ENCODE measurements at places on chromosomes 7 and 10.

GRCh38 chr7:155594163-155594732 is 47.9 kb upstream of the CNPY1 start:
- DNase-seq: no peak

DNA sequence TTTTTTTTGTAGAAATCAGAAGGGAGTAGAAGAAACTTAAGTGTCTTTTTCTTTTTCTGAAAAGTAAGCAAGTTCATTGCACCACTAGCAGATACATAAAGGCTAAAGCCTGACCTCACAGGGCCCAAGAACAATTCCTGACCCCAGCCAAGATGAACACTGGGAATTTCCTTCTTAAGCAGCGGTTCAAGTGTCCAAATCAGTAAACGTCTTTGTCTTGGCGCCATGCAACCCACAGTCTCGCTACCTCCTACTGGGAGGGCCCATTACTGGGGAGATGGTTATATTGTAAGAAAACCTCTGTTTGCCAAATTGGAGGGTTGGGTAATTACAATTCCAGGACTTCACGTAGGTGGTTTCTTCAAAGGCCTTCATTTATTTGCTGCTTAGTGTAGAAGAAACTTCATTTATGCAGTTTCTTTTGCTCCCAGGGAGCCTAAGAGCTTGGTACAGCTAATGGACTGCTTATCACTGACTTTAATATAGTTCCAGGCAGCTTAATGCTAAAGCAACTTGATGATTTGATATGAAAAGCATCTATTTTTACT is 58.3 kb upstream of the ADRB1 start:
- no peak for DNase-seq

DNA sequence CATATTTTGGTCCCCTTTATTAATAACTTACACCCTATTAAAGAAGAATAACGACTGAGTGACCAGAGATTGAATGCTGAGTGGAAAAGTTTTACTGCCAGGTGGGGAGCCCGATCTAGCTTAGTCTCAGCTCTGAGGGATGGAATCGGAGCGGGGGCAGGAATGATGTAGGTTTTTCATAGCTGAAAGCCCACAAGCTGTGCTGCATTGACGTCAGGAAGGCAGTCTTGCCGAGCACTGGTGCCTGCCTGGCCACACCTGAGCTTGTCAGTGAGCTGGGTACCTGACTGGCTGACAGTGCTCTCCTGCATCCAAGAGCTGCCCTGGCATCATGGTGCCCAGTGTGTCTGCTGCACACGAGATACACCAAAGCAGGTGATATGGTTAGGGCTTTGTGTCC is 34.8 kb downstream of the GRK5 start:
- no peak for DNase-seq

DNA sequence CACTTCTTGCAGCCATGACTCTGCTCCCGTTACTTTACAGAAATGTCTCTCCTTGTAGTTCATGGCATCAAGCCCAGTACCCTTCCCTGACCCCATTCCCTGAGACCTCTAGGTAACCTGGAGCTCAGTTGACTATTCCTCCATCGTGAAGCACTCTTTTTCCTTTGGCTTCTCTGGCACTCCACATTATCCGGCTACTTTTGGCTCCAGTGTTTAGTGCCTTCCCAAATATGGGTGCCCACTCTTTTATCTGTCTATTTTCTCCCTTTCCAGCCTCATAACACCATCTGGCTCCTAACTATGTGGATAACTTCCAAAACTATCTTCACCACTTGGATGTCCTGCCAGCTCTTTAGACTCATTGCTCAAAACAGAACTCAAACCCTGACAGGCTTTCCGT is 744.7 kb upstream of the GALNT17 start:
- DNase-seq: no peak

- DNase-seq: no peak
Observed at GRCh38 chr7:157011333-157012112, 1.1 kb upstream of the MNX1 start.

GRCh38 chr10:30789806-30790205 is 160.3 kb upstream of the LYZL2 start:
- no peak for DNase-seq

GRCh38 chr10:131270461-131271190 is 40.9 kb downstream of the TCERG1L start:
- no peak for DNase-seq

DNA sequence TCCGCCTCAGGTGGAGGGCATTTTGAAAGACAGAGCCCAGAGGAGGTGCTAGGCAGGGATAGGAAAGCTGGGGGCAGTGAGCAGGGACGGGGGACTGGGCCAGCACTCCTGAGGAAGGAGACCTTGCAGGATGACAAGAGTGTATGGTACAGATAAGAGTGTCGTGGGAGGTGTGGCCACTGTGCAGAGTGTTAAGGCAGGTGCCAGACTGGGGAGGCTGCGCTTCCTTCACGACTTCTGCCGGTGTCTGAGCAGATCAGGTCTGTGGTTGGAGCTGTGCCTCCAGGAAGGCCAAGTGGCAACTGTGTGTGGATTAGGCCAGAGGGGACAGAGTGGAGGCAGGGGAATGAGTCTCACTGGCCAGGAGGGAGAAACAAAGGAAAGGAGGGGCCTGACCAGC is 161.7 kb downstream of the HIBADH start:
- no peak for DNase-seq

GRCh38 chr7:135210888-135211178 is 493 bp downstream of the WDR91 start:
- no peak for DNase-seq

DNA sequence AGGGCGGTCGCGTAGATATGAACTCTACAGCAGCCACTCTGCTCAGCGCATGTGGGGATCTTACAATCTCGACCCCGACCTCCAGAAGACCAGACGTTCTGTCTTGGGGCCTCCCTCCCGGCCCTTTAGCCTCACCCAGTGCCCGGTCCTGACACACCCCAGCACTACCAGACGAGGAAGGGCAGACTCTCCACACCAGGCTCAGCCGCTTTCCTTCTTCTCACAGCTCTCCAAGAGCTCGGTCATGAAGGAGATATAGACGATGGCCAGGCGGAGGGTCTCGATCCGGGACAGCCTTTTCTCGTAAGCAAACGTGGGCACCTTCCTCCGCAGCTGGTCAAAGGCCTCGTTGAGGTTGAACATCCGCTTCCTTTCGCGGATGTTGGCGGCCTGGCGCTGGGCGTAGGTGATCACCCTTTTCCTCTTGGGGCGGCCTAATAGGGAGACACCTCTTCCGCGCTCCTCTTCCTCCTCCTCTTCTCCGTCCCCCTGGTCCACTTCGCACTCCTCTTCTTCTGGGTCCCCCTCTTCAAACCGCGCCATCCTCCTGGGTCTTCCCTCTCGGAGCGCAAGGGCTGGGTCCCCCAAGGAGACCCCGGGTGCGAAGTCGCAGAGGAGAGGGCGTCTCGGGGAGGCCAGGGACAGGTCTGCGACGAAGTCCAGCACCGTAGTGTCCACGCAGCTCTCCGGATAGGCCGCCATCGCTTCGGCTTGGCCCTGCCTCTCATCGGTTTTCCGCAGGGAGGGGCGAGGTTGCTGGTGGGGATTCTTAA is at the start of gene FERD3L:
FERD3L (minus strand) TSS at position 761 of the 773 bp plus-strand sequence; CDS start at position 702, 59 bp downstream.
- DNase-seq: no peak

GRCh38 chr7:96287132-96287531 is 34.8 kb downstream of the SLC25A13 start:
- DNase-seq: no peak

GRCh38 chr7:106560482-106560881 is 100.5 kb downstream of the CCDC71L start:
- no peak for DNase-seq

GRCh38 chr7:98795741-98796493 is 73.9 kb downstream of the TMEM130 start:
- DNase-seq: no peak

GRCh38 chr10:61895898-61896600 is 5.5 kb upstream of the ARID5B start:
- no peak for DNase-seq

DNA sequence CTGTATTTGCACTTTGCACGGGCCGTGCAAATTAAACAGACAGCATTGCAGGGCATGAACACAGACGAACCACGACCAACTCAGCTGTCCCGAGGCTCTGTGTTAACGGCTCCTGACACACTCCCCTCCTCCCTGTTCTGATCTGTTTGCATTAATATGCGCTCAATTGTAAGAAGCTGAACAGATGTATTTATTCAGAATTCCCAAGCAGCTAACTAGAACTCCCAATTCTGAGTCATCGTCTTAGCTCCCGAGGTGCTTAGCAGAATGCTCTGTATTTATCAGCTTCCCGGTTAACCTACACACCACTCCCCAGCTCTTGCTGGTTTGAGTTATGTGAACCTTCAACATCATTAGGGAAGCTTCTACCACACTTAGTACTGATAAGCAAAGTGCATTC is 286.4 kb downstream of the PTPRN2 start:
- no peak for DNase-seq

- DNase-seq: no peak
Observed at GRCh38 chr7:55023841-55024505, 5.2 kb downstream of the EGFR start.

GRCh38 chr7:132604121-132604520 is 27.9 kb upstream of the PLXNA4 start:
- no peak for DNase-seq

- DNase-seq: no peak
Observed at GRCh38 chr7:103637726-103638125, 191.7 kb upstream of the SLC26A5 start.

DNA sequence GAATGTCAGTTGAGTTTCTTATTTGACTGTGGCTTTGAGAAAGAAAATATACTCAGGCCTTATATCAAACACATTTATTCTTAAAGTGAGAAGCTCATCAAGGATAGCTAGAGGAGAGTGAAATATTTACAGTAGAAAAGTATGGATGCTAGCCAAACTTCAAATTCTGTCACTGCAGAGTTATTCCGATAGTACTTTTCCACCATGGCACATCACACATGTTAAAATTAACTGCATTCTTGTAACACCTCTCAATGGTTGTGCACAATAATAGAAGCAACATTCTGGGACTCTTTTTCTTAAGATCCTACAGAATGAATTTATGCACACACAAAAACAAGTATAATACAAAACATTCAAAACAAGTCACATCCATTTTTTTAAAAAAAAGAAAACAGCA is 4.5 kb downstream of the PPP1R3C start:
- DNase-seq: no peak

DNA sequence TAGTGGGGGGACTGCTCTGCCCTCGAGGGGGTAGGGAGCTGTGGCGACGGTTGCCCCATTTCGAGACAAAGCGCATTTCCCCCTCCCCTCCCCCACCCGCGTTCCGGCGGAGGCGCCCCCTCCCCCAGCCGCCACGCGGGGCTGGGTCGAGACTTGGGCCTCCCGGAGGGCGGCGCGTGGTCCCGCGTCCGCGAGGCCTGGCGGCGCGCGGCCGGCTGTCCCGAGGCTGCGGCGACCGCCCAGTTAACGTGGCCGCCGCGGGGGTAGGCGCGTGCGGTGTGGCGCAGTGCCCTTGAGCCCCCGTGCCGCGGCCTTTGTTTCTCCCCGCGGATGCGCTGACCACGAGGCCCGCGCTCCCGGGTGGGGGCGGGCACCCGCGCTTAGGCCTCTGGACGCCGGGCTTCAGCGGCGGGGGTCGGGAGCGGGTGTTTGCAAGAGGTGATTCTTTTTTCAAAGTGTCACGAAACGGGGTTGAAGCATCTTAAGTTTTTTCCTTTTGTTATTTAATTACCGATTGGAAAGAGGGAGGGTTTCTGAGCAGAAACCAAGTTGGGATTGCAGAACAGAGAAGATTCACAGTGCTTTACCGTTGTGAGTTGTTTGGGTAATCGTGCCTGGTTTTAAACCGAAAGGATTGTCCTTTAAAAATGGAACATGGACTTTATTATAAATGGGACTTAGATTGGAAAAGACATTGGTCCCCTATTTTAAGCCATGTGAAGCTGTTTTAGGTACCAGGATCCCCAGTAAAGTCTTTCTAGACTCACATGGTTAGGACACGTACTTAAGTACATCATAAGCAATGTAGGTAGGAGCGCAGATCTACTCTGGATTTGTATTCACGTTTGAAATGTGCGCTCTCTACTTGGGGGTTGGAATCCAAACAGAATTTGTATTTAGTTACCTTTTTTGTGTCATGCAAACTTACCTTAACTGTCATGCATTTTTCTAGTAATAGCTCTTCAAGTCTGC is 760 bp downstream of the CBX3 start:
- no peak for DNase-seq

- no peak for DNase-seq
Observed at GRCh38 chr10:80461208-80462183, 7.4 kb downstream of the TSPAN14 start.

DNA sequence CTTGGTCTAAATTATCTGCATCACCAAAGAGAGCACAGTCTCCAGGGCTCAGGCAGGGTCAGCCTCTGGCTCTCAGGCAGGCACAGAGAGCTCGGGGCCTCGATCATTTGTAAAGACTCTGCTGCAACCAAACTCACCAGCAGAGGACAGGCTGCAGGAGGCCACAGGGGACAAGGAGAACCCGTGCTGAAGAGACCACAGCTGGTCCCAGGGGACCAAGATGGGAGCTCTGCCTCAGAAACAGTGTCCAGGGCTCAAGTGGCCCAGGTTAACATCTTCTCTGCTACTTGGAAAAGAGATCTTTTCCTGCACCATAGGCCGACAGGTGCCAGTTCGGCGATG is 543.2 kb downstream of the PTPRN2 start:
- no peak for DNase-seq

DNA sequence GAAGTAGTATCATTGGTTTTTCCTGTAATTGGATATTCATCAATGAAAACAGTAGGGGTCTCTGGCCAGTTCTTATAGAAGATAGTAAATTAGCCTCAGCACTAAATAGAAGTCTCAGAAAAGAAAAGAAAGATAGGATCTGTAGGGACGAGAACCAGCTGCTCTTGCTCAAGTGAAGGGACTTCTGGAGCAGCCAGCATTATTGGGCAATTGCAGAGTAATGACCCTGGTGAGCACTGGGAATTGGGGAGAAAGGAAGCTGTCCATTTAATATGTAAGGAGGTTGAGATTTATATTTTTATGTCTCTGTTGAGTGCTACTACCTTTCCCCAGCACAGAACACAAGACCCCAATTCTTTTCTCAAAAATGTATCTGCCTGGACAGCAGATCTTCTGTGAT is 61.2 kb upstream of the WNT16 start:
- no peak for DNase-seq

DNA sequence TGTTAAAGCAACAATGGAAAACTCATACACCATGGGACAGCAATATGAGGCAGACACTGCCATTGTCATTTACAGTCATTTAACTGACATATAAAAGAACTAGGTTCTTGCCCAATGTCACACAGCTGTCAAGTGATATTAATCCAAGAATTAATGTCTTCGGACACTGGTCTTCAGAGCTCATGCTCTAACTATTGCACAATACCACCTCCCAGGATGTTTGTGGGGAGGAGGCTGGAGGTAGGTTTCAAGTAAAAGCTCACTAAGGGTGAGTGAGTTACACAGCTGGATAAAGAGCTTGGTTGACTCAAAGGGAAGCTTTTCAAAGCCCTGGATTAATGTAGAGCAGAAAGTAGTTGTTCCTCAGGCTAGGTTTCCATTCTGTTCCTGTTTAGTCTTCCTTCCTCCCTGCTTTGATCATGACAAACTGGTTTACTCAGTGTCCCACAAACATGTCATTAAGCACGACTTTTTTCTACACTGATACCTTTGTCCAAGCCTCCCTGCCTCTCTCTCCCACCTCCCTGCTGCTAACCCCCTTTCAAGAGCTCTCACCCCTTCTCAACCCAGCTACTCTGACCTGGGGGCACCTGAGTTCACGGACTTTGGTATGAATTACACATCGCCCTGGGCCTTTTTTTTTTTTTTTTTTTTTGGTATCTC is 987 bp upstream of the EXOC6 start:
- no peak for DNase-seq

All from NCI-H187 treated with DMSO at 0.1 percent for 48 hours (cell line).